ENCODE measurements at places on chromosomes 12 and 14.

DNA sequence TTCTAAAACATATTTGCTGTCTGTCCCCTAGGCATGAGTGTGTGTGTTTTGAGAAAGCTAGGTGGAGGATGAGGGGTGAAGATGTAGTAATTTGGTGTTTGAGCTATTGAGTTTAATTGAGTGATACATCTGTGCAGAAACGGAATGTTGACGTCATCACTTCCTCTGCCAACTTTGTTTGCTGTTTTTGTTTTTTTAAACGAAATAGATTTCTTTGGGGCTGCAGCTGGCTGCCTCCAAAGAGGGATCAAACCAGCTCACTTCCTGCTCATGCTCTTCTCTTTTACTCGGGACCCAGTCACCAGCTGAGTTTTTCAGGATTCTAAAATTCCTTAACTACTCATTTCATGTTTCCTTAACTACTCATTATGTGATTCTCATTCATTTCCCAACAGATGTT, 19.5 kb upstream of the CRACR2A start:
- H3K4me1 ChIP-seq, result peaks cover 23% of the 10 kb centered on the region
- no peak overlapping the region for H3K4me3 ChIP-seq
- H3K36me3 ChIP-seq, result no peaks in the 10 kb centered on the region

GRCh38 chr14:67358924-67359774, 455 bp downstream of the ATP6V1D start:
- DNase-seq, result peak; percentile 10
- peak overlapping the region; percentile 99 for H3K27ac ChIP-seq
- H3K4me1 ChIP-seq, result peaks cover 33% of the 10 kb centered on the region
- H3K4me3 ChIP-seq, result peak overlapping the region; percentile 97
- H3K36me3 ChIP-seq, result no peaks in the 10 kb centered on the region

DNA sequence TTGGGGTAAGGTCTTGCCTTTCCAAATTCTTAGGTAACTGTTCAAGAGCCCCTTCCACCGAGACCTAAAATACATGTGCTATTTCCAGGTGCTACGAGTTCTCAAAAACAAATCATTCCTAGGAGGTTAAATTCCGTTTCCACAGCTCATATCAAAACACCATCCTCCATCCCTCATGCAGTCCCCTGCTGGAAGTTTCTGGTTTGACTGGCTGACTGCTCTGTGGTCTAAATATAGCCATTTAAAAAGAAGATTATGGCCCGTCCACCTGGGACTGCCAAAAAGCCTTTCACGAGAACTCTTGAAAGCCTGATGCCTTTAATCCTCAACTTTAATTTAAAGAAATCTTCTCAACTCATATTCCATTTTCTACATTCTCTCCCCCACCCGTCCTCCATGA, 201.5 kb upstream of the MYL2 start:
- H3K27ac ChIP-seq, result no peak overlapping the region
- DNase-seq, result no peak
- H3K4me1 ChIP-seq, result peaks cover 22% of the 10 kb centered on the region
- H3K27me3 ChIP-seq, result no peaks in the 10 kb centered on the region
- peaks cover 15% of the 10 kb centered on the region for H3K36me3 ChIP-seq
- H3K4me3 ChIP-seq, result no peak overlapping the region

DNA sequence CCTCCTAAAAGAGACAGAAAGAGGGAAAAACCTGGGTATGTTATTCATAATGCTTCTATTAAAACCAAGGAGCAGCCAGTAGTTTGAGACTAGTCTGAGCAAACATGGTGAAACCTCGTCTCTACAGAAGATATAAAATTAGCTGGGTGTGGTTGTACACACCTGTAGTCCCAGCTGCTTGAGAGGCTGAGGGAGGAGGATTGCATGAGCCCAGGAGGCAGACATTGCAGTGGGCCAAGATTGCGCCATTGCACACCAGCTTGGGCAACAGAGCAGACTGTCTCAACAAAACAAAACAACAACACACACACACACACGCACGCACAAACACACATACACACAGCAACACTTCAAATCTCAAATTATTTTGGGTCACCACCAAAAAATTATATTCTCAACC, 27.8 kb downstream of the HECTD4 start:
- peaks cover 1% of the 10 kb centered on the region for H3K36me3 ChIP-seq
- no peaks in the 10 kb centered on the region for H3K27me3 ChIP-seq
- no peak for DNase-seq
- no peak overlapping the region for H3K27ac ChIP-seq
- peaks cover 7% of the 10 kb centered on the region for H3K4me1 ChIP-seq

DNA sequence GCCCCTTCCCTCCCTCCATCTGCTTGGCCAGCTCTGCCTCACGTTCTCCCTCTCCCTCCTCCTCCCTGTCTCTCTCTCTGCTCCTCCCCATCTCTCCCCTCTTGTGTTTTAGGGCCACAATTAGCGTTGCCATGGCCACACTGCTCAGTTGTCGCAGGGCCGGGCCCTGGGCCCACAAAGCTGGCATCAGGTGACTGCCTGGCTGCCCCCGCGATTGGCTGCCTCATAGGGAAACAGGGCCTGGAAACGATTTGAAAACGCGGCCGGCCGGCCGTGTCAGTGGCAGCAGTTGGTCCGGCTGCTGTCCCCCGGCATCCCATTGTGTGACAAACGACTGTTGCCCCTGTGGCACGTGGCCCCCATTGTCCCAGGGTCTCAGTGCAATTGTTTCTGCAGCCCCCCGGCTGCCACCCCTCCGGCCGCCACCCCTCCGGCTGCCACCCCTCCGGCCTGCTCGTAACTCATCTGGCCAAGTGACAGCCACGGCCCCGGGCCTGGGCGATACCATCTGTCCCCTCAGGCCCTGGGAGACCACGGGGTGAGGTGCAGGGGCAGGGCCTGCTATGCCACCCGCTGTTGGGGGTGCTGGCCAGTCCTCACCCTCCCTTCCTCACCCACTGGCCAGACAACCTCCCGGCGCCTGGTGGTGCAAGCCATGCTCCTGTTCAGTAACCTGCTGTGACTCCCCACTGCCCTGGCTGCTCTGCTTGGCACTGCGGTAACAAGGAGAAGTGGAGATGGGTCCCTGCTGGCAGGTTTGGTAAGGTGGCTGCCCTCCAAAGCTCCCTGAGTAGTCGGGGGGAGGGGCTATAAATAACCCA, 17.4 kb downstream of the FOXN4 start:
- H3K36me3 ChIP-seq, result no peaks in the 10 kb centered on the region
- H3K4me3 ChIP-seq, result no peak overlapping the region
- peak; percentile 38 for DNase-seq
- H3K4me1 ChIP-seq, result no peaks in the 10 kb centered on the region
- H3K27ac ChIP-seq, result no peak overlapping the region
- peaks cover 13% of the 10 kb centered on the region for H3K27me3 ChIP-seq

DNA sequence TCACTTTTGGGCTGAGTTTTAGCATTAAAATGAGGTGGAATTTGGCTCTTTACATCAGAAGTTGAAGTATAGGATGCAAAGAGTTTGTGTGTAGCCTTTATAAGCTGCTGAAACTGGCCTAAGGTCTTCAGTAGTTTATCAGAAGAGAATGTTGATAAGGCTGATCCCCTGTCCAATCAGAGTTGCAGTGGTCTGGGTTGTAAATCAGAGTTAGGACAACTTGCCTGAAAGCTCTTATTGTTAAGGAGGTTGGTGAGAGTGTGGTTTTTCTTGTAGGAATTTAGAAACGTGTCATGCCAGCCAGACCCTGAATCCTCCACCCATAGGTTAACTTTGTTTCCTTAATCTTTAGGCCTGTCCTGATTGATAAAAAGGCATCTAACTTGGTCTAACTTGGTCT, 143.5 kb downstream of the ST8SIA1 start:
- peak overlapping the region; percentile 88 for H3K27ac ChIP-seq
- H3K36me3 ChIP-seq, result peaks cover 1% of the 10 kb centered on the region
- no peak overlapping the region for H3K4me3 ChIP-seq
- DNase-seq, result no peak
- peaks cover 17% of the 10 kb centered on the region for H3K4me1 ChIP-seq
- no peaks in the 10 kb centered on the region for H3K27me3 ChIP-seq

DNA sequence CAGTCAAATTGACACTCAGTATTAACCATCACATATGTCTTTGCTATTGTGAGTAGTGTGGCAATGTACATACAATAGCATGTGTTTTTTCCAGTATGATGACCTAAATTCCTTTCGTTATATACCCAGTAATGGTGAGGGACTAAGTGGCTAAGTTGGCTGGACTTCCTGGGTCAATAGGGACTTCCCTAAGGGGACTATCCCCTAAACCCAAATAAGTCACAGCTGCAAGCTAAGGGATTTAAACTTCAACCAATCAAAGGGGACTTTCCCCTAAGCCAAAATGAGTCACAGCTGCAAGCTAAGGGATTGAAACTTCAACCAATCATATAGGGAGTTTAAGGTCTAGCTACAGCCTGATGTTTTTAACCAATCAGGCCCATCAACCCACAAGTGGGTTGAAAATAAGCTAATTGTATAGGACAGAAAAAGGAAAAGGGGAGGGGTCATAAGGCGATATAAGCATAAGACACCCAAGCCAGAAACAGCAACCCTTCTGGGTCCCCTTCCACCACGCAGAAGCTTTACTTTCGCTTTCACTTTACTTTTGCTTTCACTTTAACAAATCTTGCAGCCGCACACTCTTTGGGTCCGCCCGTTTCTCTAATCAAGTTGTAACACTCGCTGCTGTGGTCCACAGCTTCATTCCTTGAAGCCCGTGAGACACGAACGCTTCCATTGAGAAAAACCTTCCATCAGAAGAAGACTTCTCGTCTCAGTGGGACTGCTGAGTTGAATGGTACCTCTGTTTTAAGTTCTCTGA, 404.4 kb downstream of the FLRT2 start:
- H3K27ac ChIP-seq, result no peak overlapping the region
- no peak overlapping the region for H3K4me3 ChIP-seq
- no peaks in the 10 kb centered on the region for H3K27me3 ChIP-seq
- no peak for DNase-seq
